ENCODE measurements at places on chromosomes 3 and 15.

- DNase-seq = no peak
These were observed 109.3 kb downstream of the KCNMB2 start for GRCh38 chr3:178645503-178645902.

- no peak for DNase-seq
These were observed 2.1 kb upstream of the ACKR4 start for GRCh38 chr3:132595014-132595413.

GRCh38 chr3:38782148-38782547, 33.9 kb downstream of the SCN10A start:
- DNase-seq = no peak

DNA sequence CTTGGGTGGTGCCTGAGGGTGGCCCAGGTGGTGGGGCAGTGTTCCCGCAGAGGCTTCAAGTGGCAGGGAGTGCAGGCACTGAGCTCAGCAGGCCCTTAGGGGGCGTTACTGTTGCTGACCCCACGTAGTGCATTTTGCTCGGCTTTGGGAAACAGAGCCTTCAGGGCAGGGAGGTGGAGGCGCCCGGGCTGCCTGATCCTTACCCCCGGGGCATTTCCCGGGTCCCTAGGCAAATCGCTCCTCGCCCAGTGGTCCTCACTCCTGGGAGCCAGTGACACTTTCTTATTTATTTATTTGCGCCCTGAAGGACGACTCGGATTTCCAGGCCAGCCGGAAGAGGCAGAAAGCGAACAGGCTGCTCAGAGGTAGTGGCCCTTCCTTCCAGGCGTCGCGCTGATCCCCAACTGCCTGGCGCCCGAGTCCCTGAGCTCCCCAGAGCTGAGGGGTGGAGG, 10.1 kb upstream of the FOXB1 start:
- DNase-seq = no peak

DNA sequence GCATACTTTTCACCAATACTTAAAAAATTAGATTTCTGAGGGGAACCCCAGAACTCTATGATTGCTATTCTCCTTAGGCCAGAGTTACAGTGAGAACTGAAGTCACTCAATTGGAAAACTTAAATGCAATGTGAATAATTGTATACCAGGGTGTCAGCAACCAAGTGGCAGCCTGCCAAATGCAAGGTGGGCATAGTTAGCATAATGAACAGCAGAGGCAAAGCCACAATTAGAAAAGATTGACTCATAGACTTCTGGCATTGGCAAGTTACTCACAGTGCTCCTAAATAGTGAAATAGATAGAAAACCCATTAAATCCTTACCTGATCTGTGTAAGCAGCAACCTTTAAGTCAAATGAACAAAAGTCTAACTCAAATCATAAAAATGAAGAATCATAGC, 94.9 kb downstream of the BCHE start:
- no peak for DNase-seq

GRCh38 chr3:14345496-14346150, 56.8 kb upstream of the SLC6A6 start:
- DNase-seq = no peak

DNA sequence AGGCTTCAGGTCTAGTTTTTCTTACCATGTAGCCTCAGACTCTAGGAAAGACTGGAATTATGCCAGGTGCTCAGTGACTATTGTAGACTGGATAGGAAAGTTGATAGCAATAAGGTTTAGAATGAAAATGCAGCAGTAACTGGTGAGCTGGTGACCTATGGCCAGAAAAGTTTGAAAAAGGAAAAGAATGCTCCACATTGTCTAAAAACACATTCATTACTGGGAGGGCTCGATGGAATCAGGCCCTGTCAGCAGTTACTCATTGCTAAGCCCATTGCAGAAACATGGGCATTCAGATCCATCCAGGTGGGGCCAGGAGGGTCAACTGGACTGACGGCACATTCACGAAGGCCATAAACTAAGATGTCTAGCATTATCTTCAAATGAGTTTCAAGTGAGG, 8.7 kb upstream of the MBNL1 start:
- no peak for DNase-seq

GRCh38 chr15:101608201-101608600, 44.0 kb downstream of the TM2D3 start:
- DNase-seq = no peak

GRCh38 chr3:14179114-14179465, 473 bp downstream of the LSM3 start:
- no peak for DNase-seq

- no peak for DNase-seq
These were observed 44.0 kb downstream of the NR2F2 start for GRCh38 chr15:96374499-96374898.

All from amygdala (tissue), 56 donors.